Activated T-helper 9 cell treated with anti-CD3 and anti-CD28 coated beads, Interleukin-2, amount 50 U/mL, for 16 hours (primary cell): ENCODE measurements at places on chromosomes 5 and 9.

DNA sequence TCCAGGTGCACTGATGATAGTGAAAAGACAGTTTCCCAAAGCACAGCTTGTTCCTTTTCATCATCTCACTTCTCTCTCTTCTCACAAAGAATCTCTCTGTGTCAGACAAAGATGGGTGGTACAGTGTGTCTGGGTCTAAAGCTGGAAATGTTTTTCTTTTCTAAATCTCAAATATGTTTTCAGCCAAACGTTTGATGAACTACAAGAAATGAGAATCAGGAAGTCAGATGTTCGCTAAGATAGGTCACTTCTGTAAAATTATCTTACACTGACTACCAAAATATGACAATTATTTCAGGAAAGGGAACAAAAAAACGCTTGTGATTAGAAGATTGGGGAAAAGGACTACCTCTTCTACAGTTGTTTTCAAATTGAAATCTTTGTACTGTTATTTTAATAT, 708.8 kb downstream of the PTPRD start:
- no peak for DNase-seq

- no peak for DNase-seq
Measured at GRCh38 chr5:93382188-93382825, 198.7 kb downstream of the NR2F1-AS1 start.

- no peak for DNase-seq
Measured at GRCh38 chr5:150448952-150449516, 505 bp downstream of the RPS14 start.

DNA sequence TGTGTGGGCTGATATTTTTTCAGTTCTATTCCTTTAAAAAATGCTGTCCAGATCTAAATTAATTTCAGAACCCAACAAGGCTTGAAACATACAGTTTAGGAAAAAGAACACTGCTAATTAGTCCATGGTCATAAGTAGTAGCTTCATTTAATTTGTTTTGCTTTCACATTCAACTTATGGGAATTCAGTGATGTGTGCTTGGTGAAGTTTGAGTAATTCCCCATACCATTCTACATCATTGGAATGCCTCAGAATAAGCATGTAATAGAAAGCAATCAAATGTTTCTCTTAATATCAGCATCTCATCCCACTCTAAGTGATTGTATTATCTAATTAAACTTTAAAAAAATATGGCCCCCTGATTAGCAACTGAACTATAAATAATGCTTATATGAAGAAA, 2.7 kb downstream of the CNTLN start:
- no peak for DNase-seq

- DNase-seq = no peak
Measured at GRCh38 chr9:107707915-107708441, 218.4 kb upstream of the KLF4 start.

GRCh38 chr9:115132648-115133047, 14.7 kb upstream of the TNC start:
- DNase-seq = no peak

GRCh38 chr5:169064093-169064492, 236.8 kb downstream of the SLIT3 start:
- no peak for DNase-seq

DNA sequence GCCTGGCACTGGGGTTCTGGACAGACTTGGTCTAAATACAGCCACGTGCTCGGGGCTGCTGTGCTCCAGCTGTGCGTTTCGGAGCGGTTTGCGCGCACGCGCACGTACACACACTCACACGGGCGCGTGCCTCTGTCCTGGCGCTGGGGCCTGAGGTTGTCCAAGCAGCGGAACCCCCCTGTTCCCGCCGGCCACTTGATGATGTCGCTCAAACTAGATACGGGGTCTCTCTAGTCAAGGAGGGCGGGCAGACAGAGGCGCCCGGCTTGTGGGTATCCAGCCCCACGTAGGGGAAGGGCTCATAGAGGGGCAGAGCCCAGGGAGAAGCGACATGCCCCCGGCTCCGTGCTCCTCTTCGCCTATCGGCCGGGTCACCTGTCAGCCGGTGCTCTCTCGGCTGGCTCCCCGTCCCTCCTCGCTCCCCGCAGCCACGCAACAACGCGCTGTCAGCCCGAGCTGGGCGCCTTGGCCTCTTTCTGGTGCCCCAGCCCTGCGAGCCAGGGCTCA, 8.9 kb downstream of the NR2F1-AS1 start:
- no peak for DNase-seq

- DNase-seq = peak; percentile 4
Measured at GRCh38 chr5:95731571-95732554, 727 bp downstream of the RHOBTB3 start.

DNA sequence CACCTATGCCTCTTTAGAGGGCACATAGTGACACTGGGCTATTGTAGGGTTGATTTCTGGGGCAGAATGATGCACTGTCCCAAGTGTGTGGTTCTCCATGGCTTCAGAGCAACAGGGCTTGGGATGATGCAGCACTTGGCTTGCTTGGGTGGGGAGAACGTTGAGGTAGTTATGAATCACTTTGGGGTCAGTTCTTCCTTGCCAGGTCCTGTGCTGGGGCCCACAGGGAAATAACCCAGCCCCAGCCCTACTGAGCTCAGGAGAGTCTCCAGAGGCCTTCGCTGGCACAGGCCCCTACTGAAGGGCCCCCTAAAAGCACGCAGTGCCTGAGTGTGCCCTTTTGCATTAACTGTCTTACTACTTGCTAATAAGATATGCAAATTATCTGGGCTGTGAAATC, 24.2 kb downstream of the JADE2 start:
- DNase-seq = no peak

GRCh38 chr5:31574772-31575171, 42.7 kb downstream of the C5orf22 start:
- no peak for DNase-seq

DNA sequence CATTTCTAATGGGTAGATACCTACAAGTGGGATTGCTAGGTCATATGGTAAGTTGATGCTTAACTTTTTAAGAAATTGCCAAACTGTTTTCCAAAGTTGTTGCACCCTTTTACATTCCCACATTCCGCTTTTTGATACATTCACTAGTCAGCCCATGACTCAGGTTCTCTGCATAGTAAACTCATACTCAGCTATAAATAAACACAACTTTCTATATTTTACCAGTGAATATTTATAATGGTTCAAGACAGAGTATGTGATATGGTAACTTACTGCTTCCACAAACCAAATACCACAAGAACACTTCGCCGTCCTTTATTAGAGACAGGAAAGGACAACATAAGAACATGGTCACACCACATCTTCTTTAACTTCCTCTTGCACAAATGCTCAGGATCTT, 54.0 kb downstream of the PLPP1 start:
- DNase-seq = no peak

DNA sequence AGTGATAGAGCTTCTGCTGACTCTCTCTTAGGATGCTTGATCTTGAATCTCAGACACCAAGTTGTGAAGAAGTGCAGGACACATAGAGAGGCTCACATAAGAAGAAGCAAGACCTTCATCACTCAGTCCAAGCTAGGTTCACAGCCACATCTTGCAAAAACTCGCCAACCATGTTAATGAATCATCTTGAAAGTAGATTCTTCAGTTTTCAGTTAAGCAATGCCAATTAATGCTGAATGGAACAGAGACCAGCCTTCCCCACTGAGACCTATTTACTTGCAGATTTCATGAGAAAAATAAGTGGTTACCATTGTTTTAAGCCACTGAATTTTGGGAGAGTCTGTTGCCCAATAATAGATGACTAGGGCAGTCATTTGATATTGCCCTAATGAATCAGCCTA, 217.7 kb upstream of the EDIL3 start:
- DNase-seq = no peak

- DNase-seq = no peak
Measured at GRCh38 chr5:14663734-14664269, 716 bp upstream of the OTULIN start.

- no peak for DNase-seq
Measured at GRCh38 chr5:170545811-170546210, 42.0 kb downstream of the KCNIP1 start.

GRCh38 chr5:171336521-171337209, 27.6 kb downstream of the TLX3 start:
- no peak for DNase-seq

DNA sequence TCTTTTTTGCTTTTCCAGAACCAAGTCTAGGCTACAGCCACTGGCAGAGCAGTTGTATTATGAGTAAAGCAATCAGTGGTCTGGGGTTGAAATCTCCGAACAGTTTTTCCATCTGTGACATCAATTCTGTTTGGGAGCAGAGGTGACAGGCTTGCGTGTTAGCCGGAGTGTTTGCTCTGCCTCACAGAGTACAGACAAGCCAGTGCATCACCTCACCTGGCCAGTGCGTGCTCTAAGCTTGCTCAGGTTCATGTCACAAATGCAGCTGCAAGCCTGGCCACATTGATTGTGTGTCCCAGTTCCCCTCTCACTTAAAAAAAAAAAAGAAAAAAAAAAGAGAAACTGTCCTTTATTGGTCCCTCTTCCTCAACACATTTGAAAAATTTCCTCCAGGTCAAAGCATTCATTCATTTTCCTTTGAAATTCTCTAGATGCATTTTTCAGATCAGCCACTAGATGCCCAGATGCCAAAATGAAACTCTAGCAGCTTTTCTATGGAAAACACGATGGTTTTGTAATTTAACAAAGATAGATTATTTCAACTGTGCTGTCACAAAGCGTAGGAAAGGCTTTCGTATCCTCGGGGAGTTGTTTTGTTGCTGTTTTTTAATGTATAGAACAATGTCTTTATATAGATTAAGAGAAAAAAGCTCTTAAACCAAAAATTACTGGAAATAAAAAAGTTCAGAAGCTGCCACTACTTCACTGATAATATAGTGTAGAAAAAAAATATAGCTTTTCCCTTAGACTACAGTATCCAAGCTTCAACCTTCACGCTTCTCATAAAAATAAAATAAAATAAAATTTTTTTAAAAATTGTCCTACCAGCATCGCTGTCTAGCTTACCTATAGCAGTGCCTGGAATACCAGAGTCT, 585.5 kb downstream of the TLE1 start:
- no peak for DNase-seq

DNA sequence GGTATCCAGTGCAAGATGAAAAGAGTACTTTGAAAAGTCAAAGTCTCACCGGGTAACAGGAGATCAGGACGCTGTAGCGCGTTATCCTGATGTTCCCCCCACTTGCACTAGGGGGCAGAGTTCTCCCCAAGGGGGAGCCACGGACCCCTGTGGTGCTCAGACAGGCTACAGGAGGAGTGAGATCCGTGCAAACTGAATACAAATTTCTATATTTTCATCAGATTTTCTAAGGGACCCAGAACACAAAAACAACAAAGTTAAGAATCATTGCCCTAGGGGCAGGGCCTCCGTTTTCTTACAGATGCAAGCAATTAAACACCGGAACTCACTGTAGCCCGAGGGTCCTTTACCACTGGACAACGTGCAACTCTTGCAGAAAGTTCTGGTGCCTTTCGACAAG, 2.0 kb downstream of the MYO10 start:
- DNase-seq = no peak

- DNase-seq = no peak
Measured at GRCh38 chr9:76200745-76201144, 193.5 kb downstream of the RFK start.

DNA sequence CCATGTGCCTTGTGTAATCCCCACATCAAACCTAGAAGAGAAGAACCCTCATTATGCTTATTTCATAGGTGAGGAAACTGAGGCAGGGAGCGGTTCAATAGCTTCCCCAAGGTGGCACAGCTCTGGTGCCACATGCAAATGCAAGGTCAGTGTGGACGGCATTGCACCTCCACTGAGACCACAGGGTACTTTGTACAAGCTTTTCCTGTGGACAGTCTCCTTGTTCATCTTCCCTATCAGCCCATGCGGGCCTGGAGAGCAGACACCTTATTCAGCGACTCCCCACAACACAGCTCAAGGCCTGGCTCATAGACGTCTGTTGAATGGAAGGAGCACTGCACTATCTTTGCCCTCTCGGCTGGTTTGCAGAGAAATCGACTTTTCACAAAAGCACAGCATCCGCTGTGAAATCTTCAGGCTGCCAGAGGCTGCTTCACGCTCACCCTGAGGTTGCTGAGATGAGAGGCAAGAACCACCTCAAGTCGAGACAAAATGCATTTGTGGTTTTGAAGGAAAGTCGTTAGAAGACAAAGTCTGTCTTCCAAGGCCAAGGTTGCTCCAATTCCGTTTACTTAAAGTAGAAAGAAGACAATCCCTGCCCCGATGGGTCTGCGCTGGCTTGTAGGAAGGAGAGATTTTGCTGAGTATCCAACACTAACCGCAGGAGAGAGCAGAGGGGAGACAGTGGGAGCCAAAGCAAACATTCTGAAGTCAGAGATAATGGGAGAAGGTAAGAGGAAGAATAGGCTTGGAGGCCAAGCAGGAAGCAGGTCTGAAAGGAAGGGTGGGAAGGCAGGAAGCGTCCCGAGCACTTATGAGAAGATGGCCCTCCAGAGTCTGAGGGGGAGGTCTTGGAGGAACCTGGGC, 34.2 kb upstream of the STRBP start:
- no peak for DNase-seq

DNA sequence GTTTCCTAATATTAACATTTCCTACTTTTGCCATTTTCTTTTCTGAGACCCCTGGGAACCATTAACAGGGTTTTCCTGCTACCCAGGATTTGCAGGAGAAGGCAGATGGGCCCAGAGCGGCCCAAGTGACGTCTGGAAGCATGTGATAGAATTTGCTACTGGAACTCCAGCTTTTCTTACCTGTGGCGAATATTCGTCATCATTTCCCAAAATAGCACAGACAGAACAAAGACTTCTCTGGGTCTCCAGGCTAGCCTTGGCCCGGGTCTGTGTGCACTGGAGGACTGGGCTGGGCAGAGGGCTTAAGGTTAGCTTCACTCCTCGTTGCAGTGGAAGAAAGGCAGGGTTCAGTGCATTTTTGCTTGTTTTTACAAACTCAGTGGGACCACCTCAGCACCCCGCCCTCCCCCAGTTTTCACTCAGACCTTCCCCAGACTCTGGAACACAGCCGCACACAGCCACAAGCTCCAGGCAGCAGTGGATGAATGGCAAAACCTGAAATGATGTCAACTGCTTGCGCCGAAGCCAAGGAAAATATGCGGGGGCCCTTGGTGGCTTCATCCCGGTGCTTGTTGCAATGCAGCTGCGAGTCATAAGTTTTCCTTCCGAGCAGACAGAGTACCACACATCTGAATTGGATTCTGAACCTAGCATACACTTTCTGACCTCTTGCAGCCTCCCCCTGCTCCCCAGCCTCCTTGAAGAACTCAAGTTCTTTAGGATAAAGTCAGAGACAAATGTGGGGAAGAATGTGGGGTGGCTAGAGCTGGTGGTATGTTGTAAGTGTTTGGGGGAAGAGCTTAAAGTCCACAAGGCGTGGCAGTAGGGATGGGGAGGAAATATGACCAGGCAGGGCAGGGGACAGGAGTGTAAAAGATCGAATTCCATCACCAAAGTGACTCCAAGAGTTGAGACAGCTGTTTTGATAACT, 586.0 kb downstream of the CCDC171 start:
- no peak for DNase-seq

DNA sequence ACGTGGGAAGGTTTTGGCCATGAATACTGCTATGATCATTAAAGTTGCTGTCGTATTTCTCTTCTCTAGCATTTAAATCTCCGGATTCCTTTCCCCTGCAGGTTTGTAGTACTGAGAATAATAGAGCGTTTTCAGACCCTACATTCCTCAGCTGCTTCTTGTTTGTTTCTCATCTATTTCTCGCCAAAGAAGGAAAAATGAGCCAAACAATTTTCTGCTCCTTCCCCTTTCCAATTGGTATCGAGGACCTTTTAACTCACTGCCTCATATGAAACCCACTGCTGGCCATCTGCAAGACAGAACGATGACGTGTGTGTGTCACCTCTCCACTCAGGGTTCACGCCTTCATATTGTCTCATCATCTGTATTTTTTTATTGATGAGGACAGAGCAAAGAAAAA, 689.4 kb upstream of the WWC1 start:
- DNase-seq = no peak
